Cardiac septum (tissue), 1 donor: ENCODE measurements at places on chromosomes 12 and 14. TPM values are rescaled to one million over a fixed set of nuclear protein-coding genes. Genes with fewer than 3 reads are reported as not detected.

CHFR gene
- 22.5 TPM for total RNA-seq

GOLGA5 gene
- total RNA-seq: 24.2 TPM

GARIN6 gene
- total RNA-seq: not detected

ZC2HC1C gene
- total RNA-seq: 5.2 TPM

CD4 gene
- 3.8 TPM for total RNA-seq

LUM gene
- 130 TPM for total RNA-seq

FRMD6 gene
- total RNA-seq: 9.1 TPM

ADAMTS20 gene
- total RNA-seq: not detected

- DNase-seq: no peak
Measured at GRCh38 chr12:107397890-107398500, 287.6 kb upstream of the PWP1 start.

DNA sequence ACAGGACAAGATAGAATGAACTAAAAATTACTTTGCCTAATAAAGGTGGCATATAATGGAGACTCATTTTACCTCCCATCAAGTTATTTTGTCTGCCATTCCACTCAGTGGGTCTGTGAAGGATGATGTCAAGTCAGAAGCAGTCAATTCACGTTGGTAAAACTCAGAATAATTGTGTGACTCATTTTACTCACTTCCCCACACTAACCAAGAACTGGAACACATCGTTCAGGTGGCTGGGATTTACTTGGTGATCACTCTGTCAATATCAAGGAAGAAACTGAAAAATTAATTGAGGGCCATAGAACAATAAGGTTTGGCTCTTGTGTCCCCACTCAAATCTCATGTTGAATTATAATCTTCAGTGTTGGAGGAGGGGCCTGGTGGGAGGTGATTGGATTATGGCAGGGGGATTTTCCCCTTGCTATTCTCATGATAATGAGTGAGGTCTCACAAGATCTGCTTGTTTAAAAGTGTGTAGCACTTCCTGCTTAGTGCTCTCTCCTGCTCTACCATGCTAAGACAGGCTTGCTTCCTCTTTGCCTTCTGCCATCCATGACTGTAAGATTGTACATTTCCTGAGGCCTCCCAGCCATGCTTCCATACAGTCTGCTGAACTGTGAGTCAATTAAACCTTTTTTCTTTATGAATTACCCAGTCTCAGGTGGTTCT lies 35.7 kb upstream of the GTF2A1 start:
- no peak for DNase-seq

GRCh38 chr14:92934196-92935085 lies 11.5 kb downstream of the CHGA start:
- DNase-seq: no peak

GRCh38 chr14:27605282-27605681 lies 1007.4 kb upstream of the NOVA1 start:
- no peak for DNase-seq

GRCh38 chr12:47547077-47547476 lies 158.8 kb downstream of the RPAP3 start:
- DNase-seq: no peak

DNA sequence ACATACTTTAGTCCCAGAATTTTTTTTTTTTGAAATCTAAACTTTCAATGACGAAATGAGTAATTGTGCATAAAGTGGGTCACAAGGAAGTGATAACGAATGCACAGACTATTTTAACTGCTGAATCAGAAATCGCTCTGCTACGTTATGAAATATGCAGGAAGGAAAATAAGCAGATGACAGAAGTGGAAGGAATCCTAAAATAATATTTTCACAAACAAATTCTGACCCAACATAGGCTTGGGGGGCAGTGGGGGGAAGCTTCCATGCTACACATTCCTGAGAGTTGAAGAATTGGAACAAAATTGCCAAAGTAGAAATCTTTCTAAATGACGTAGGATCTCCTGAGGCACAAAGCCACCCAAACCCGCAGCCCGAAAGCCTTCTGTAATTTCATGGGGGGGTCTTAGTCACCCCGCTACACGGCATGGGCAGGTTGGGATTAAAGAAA lies 89.6 kb downstream of the ARF6 start:
- DNase-seq: no peak

GRCh38 chr12:92467886-92468285 lies 234.9 kb upstream of the PLEKHG7 start:
- no peak for DNase-seq

DNA sequence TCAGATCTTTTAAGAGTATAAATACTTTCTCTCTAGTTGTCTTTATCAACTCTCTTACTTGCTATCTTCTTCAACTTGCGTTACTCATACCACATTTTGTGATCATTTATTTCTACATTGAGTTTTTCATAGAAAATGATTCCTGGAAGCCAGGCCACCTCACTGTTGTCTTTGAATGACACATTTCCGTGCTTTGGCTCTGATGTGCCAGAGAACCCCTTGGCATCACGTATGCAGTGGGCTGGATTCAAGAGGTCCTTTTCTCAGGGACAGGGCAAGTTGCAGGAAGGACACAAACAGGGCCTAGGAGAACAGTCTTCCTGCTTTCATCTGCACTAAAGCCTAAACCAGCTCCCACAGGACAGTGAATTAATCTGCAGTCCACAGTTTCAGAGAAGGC lies 70.3 kb upstream of the PYGL start:
- no peak for DNase-seq

GRCh38 chr14:89085737-89086382 lies 261.4 kb downstream of the TTC8 start:
- DNase-seq: no peak

DNA sequence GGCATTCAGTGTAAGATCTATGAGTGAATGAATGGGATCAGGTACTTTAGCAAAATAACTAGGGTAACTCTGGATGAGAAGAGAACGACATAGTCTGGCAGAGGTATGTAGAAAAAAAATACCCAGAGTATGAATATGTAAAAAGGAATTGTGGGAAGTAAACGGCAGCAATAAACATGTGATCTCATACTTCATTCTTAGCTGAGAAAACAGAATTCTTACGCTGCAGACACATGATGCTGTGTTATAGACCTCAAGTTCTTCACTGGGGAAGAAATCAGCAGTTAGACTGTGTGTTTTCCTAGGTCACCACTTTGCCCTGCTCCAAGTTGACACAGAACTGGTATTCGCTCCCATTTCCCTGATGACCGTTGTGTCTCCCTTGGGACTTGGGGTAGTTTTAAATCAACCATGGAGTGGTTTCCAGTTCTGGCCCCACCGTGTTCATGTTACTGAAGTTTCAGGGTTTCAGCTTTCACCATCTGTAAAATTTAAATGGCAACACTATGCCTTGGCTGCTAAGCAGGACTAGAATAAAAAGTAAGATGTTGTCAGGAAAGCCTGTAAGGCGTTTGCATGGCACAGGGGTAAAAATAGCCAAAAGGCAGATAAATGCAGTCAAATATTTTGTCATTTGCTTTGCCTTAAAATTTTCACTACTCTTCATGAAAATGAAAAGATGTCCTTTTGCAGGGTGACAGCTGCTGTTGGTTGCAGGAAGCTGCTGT lies 223.7 kb downstream of the PELI2 start:
- DNase-seq: no peak
